ENCODE measurements at places on chromosomes 12 and 14.

DNA sequence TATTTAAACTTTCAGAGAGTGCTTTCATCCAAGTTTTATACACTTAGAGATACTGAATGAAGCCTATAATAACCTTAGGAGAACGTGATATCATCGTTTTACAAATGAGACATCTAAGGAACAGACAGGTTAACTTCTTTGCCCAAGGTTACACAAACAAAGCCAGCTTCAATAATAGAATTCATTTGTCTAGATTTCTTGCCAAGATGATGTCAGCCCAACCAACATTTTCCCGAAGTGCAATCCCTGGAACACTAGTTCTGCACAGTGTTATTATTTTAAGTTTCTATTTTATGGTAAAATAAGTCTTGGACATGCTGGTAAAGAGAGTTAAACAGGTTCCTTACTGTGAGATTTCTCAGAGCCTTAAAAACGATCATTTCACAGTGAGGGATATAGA lies 174.6 kb downstream of the SLC25A21 start:
- DNase-seq: no peak

- no peak for DNase-seq
Measured at GRCh38 chr12:111904446-111904975, 62.5 kb downstream of the MAPKAPK5 start.

- no peak for DNase-seq
Measured at GRCh38 chr12:130017591-130018449, 114.0 kb upstream of the TMEM132D start.

GRCh38 chr14:22570132-22570949 lies 18.7 kb downstream of the DAD1 start:
- DNase-seq: peak; percentile 97

DNA sequence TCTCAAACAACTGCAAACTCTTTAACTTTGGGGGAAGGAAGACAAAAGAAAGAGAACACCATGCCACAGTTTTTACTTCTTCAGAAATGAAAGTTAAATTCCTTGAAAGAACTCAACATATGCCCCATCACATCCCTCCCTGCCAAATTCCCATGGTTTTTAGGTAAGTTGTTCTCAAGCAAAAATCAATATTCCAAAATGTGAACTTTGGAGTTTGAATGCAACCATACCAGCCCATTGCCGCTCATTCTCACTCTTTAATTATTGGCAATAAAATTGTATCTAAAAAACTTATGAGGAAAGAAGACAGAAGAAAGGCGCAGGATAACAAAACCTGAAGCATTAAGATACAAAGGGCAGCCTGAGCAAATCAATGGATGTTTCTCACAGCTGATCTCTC lies 31.8 kb upstream of the CEP83 start:
- DNase-seq: no peak

DNA sequence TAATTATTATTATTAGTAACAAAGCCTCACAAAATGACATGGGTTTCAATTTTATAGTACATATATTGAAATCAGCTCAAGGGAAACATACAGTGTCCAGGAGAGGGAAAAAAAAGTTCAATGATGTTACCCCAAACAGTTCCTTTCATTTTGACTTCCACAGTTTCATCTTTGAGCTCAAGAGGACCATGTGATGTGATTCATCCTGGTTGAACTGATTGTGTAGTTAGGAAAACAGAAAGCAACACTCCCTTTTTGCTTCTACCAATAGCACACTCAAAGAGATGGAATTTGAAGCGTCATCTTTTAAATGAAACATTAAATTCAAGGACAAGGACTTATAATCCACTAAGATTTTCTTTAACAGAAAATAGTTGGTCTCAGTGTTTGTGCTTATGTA lies 461.0 kb downstream of the FOXG1 start:
- no peak for DNase-seq

DNA sequence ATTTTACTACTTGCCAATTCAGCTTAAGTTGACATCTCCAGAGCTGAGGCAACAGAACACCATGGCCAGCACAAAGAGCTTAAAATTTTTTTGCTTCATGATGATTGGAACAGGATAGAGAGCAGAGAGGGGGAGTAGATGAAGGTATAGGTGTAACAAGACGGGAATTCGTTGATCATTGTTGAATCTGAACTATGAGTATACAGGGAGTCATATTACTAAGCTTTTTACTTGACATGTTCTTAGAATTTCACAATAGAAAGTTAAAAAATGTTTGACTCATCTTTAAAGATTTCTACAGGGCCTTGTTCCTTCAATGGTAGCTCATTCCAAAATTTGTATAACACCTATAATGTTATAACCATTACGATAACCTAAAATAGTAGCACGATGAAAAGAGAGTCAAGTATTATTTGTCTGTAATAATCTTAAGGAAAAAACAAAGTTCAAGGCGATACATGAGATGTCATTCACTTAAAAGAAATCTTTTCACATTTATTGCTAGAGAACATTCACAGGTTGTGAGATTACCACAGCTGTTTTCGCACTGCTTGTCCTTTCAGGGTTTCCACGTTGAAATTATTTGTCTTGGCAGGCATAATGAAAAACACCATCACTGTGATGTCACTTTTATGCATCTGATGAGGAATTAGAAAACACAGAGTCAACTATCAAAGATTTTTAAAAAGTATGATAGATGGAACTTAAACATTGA lies 33.9 kb downstream of the SPX start:
- no peak for DNase-seq

DNA sequence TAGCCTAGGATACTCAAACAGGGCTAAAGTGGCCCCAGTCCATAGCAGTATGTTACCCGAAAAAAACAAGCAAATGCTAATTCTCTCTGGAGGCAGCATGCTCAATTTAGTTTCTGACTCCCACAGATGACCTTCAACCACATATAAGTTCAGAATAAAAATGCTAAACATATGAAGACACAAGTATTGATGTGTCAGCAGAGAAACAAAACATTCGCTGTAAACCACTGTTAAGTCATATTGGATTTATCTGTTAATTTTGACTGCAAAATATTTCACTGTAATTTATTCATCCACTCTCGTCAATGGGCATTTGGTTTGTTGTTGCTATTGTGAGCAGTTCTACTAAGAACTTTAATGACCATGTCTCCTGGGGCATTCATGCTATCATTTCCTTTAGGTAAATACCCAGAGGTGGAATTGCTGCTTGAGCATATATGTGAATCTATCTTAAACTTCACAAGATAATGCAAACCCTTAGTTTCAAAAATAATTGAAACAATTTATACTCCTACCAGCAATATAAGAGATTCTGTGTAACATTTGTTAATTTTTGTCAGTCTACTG lies 36.5 kb downstream of the WBP11 start:
- no peak for DNase-seq

DNA sequence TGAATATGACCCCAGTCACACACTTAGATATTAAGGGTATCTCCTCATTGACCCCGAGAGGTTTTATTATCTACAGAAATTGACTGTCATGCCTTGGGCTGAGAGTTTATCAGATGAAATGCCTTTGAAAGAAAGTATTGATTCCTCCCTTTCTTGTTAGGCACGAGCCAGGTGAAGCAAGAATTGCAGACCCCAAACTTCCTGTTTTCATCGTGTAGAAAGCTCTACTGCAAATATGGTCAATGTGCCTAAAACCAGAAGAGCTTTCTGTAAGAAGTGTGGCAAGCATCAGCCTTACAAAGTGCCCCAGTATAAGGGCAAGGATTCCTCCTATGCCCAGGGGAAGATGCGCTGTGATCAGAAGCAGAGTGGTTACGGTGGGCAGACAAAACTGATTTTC lies 143.9 kb upstream of the FUT8 start:
- no peak for DNase-seq

- DNase-seq: no peak
Measured at GRCh38 chr12:115570069-115570777, 707.3 kb downstream of the MED13L start.

- no peak for DNase-seq
Measured at GRCh38 chr12:71865166-71865713, 25.7 kb downstream of the TBC1D15 start.

All from CD4-positive, alpha-beta T cell treated with Interleukin-10 for 1 hour (primary cell).